Heart right ventricle (tissue), 16 donors: ENCODE measurements at places on chromosomes 7 and 10. TPM values are rescaled to one million over a fixed set of nuclear protein-coding genes. Genes with fewer than 3 reads are reported as not detected.
A peak's percentile ranks its signal among the peaks of the same experiment; 100 is the strongest.

Gene ANKRD61
- polyA plus RNA-seq: 0.13 TPM

Gene DMBT1
- not detected for polyA plus RNA-seq

Gene LLCFC1
- not detected for polyA plus RNA-seq

Gene LRRC18
- polyA plus RNA-seq: not detected

Gene ACADSB
- polyA plus RNA-seq: 8.7 TPM

Gene TFR2
- 0.29 TPM for polyA plus RNA-seq

DNA sequence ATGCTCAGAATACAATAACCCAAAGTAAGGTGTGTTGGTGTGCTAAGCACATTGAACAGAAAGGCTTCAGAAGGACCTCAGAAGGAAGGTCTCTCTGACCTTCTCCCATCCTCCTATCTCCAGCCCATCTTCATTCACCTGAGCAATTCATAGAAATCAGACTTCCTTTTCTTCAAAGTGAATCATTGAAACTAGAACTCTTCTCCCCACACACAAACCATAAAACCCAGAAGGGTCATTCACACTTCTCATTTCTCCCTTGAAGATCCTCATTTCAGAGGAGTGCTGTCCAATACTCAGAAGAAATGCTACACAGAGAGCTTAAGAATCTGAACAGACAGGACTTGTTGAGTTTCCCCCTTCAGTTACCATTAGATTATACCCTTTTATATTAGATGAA lies 89.5 kb downstream of the VWDE start:
- no peaks in the 10 kb centered on the region for H3K36me3 ChIP-seq
- H3K27ac ChIP-seq: no peak overlapping the region
- no peaks in the 10 kb centered on the region for H3K4me1 ChIP-seq
- no peaks in the 10 kb centered on the region for H3K27me3 ChIP-seq

GRCh38 chr7:51121036-51121790 lies 195.4 kb downstream of the COBL start:
- H3K27ac ChIP-seq: peak overlapping the region; percentile 9
- no peaks in the 10 kb centered on the region for H3K36me3 ChIP-seq
- H3K27me3 ChIP-seq: no peaks in the 10 kb centered on the region

- H3K27ac ChIP-seq: no peak overlapping the region
- no peaks in the 10 kb centered on the region for H3K4me1 ChIP-seq
- no peak for DNase-seq
- H3K36me3 ChIP-seq: no peaks in the 10 kb centered on the region
- no peak overlapping the region for H3K4me3 ChIP-seq
- H3K27me3 ChIP-seq: peaks cover 39% of the 10 kb centered on the region
Observed at GRCh38 chr7:2980401-2981102, 63.1 kb downstream of the CARD11 start.

DNA sequence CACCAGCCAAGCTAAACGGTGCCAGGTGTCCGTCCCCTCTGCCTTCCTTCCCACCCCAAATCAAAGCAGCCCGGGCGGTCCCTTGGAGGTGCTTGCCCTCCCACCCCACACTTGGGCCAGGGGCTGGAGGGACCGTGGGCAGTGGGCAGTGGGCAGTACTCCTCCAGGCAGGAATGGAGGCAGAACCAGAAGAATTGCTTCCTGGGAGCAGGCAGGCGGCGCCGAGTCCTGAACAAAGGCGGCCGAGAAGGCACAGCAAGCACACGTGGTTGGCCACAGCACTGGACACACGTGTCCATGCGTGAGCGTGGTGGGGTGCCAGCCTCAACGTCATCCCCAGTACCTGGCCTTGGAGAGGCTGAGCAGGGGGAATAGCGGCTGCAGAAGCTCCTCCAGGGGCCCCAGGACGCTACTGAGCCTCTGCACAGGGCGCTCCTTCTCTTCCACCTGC lies 48.4 kb upstream of the NKX6-2 start:
- no peaks in the 10 kb centered on the region for H3K36me3 ChIP-seq
- no peak overlapping the region for H3K27ac ChIP-seq
- no peak for DNase-seq

- H3K4me3 ChIP-seq: no peak overlapping the region
- H3K36me3 ChIP-seq: no peaks in the 10 kb centered on the region
- peaks cover 29% of the 10 kb centered on the region for H3K4me1 ChIP-seq
- no peak for DNase-seq
- H3K27ac ChIP-seq: no peak overlapping the region
- no peaks in the 10 kb centered on the region for H3K27me3 ChIP-seq
Observed at GRCh38 chr10:102131286-102132170, 1.3 kb upstream of the PPRC1 start.
